Right ventricle myocardium inferior (tissue), 1 donor: ENCODE measurements at places on chromosomes 5 and 9. TPM values are rescaled to one million over a fixed set of nuclear protein-coding genes. Genes with fewer than 3 reads are reported as not detected.
A peak's percentile ranks its signal among the peaks of the same experiment; 100 is the strongest.

DNA sequence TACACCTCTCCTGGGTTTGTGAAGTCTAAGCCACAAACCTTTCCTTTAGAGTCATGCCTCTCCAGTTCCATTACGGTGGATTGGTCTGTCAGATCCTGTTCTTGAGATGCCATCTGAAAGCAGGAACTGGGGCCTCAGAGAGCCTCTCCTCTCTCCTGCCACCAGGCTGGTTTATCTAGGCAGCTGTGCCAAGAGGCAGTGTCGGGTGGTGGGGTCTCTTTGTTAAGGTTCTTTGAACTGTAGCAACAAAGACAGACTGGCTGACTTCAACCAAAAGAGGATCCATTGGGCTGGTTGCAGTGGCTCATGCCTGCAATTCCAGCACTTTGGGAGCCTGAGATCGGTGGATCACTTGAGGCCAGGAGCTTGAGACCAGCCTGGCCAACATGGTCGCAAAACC, 66.0 kb upstream of the ANGPTL2 start:
- DNase-seq = no peak

- no peak for DNase-seq
These were observed 189.2 kb upstream of the DMAC1 start for GRCh38 chr9:7988644-7989280.

DNA sequence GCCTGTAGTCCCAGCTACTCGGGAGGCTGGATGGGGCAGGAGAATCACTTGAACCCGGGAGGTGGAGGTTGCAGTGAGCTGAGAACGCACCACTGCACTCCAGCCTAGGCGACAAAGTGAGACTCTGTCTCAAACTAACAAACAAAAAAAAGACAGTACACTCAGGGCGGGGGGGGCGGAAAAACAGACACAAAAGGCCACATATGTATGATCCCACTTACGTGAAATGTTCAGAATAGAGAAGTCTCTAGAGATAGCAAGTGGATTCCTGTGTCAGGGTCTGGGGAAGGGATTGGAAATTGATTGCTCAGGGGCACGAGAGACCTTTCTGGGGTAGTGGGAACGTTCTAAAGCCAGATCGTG, 9.0 kb upstream of the LCN1 start:
- DNase-seq = no peak

The FCHSD1 gene
- 4.5 TPM for total RNA-seq

- no peak for DNase-seq
These were observed 7.7 kb downstream of the PALM2AKAP2 start for GRCh38 chr9:109787735-109788134.

- no peak for DNase-seq
These were observed 44.9 kb upstream of the ZNF366 start for GRCh38 chr5:72552041-72552557.

DNA sequence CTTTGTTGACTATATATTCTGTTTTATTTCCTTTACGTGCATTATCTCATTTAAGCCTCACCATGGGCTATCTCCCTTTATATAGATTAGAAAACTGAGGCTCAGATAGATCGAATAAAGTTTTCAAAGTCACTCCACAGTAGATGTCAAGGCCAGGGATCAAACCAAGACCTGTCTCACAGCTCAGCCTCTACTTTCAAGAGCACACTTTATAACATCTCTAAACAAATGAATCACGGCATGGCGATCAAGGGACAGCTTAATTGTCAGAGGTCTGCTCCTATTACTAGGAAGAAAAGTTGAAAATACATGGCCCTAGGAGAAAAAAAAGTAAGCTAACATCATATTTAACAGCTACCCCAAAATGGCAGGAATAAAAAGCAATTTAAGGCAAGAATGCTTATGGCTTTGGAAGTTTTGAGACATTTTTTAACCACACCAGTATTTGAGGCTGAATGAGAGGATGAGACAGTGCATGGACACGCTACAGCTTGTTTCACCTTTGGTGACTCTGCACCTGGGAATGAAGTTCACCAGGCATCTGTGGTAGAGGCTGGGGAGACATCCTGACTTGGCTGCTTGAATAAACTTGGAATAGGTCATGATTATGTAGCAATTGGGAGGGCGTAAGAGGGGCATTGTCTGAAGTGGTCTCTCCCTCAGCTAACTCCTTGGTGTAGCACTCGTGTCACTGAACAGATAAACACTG, 486.8 kb upstream of the WWC1 start:
- DNase-seq = no peak

- DNase-seq = no peak
These were observed 25.7 kb upstream of the IL9 start for GRCh38 chr5:135921388-135921787.

DNA sequence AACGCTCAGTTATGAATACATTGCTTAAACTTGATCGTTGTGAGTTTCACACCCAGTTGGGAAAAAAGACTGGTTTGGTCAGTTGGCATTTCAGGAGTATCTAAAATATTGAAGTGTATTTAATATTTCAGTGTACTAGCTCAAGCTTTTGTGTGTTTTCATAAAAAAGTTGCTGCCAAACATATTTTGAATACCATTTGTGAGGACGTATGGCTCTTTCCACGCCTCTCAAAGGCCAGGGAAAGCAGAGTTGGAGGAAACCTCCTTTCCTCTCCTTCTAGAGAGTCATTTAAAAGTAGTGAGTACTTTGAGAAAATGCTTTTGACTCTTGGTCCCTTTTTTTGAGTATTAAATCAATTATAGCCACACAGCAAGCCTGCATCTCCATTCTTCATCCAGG, 43.2 kb upstream of the ANKRD33B start:
- no peak for DNase-seq

DNA sequence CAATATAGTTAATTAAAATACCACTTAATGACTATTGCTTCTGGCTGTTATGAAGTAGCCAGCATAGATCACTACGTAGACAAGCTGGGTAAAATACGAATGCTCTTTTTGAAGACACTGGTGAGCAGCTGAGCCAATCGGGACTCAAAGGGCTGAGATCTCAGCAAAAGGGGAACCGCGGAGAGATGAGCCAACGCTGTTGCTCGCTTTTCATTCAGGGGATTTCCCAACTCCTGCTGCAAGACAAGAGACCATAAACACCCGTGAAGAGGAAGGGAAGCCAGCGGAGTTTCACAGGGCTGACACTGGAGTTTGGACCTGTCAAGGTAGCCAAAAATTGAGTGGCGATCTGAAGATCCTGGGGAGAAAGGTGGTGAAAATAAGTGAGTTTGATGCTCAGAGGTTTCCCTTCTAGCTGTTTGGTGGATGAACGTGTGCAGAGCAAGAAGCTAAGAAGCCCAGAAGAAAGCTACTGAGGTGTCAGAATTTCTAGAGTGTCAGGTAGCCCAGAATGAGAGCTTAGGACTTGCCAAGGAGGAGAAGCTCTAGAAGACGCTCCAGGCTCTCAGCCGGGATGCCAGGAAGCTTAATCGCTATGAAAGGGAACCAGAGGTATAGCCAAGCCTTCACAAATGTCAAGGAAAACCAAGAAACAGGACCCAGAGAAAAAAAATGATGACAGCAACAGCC, 79.6 kb upstream of the RNU6ATAC start:
- peak; percentile 62 for DNase-seq

DNA sequence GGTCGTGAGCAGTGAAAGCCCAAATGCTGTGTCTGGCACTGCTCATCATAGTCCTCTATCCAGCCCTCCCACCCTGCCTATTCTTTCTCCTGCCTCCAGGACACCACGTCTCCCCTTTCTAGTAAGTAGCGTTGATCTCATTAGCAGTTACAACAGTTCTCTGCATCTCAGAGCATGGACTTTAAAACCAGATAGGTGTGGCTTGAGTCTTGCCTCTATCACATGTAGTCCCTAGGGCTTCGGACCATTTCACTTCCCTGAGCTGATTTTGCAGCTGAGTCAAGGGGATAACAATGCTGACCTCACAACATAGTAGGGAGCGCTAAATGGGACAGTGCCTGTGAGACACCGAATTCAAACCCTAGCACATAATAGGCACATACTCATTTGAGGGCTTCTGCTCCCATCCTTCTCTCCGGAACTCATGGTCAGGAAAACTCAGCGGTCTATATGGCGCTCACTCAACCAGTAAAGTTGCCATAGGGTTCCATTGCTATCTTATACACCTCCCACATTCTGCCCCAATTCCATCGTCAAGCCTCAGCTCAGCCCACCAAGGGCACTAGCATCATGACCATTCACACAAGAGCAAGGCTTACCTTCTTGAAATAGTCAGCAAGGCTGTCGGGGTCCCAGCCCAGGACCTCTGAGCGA, 515 bp downstream of the LCP2 start:
- DNase-seq = no peak

The NPM1 gene
- total RNA-seq = 365 TPM

DNA sequence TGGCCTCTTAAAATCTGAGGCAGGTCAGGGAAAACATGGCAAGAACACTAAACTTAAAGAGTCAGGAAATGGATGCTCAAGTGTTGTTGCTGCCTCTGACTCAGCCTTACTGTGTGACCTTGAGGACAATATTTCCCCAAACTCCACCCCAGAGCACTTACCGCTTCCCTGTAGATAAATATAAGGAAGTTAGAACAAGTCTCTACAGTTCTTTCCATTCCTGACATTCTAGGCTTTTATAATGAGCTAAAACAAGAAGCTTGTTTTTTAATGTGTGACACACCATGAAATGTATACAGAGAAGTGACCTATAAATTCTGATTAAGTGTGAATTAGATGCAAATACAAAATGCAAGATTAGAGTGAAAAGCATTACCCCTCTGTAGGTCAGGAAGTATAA, 129.3 kb downstream of the GRIA1 start:
- no peak for DNase-seq

GRCh38 chr9:113370806-113371325, 5.9 kb downstream of the HDHD3 start:
- DNase-seq = no peak

GRCh38 chr5:36730537-36731216, 124.3 kb downstream of the SLC1A3 start:
- no peak for DNase-seq

The ERAP2 gene
- total RNA-seq = 6.4 TPM

DNA sequence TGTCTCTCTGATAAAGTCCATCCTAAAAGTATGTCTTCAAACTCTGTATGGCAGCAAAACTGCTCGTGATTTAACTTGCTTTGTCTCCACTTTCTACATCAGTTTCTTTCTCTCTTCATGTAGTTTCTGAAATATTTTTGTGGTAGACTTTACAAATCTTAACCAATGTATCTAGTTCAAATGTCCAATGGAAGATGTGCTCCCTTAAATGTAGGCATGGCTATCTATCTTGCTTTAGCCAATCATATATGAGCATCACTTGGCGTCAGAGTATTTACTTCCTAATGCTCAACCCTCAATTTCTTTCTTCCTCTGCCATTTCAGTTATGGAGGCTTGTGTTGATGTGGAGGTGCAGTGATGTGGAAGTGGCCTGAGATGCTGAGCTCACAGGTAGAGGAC, 206.1 kb upstream of the ZNF608 start:
- DNase-seq = no peak

The OR13F1 gene
- total RNA-seq = not detected

DNA sequence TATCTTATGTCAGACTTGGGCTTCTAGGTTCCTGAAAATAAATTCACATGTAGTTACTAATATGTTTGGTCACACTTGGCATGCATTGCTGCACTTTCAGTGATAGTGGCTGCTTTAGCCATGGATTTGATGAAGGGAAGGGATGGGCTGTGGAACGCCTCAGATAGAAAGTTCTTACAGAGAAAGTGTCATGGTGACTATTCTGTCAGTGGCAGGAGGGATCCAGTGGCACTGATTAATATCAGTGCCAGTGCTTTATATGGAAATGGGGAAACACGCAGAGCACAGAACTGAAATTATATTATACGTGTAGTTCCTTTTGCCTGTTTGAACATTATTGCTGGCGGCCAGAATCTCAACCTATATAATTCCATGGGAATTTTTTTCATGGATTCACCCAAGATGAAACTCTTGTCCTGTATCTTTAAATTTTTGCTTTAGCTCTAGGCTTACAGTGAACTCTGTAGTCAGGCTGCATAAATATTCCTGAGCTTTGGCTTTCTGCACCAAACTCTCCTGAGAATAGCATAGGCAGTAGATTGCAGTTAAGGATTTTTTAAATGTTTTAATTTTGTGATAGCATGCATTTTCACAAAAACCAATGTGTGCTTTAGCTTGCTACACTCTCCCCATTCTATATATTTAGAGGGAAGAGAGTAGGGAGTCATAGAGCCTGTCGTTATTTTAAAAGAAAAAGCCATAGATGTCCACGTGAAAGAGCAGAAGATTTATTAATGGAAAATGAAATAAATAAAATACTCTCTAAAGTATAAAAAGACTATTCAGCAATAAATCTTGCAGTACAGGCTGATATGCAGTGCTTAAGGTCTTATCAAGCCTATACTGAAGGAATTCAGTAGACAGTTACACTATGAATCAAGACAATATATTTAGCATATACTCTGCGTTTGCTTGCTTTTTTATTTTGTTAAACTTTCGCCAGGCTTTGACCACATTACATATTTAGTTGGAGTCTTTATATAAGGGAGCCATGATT, 98.7 kb downstream of the EDIL3 start:
- DNase-seq = no peak

DNA sequence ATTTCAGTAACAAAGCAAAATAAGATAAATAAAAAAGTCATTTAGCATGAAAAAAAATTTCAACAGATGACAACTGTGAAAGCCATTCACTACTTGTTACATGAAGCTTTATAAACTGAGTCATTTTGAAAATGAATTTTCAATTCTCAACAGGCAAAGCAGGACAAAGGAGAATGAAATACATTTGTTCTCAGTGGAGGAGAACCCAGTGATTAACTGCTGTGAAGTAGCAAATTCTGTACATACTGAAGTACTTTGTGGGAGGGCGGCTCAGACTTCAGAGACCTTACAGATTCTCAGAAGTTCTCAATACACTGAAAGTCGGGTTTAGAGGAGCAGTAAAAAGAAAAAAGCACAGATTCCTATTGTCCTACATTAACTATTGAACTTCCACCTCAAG, 21.7 kb downstream of the SKIC3 start:
- DNase-seq = no peak

The PCDHGB5 gene
- 6.1 TPM for total RNA-seq

The GLDC gene
- not detected for total RNA-seq

- no peak for DNase-seq
These were observed 487.9 kb upstream of the DMAC1 start for GRCh38 chr9:8287501-8287900.

GRCh38 chr5:172506251-172506650, 51.9 kb upstream of the SH3PXD2B start:
- DNase-seq = no peak

The CATSPER3 gene
- total RNA-seq = 1.1 TPM

The FAM151B gene
- 1.6 TPM for total RNA-seq

GRCh38 chr5:73858054-73858453, 232.1 kb downstream of the ARHGEF28 start:
- no peak for DNase-seq

GRCh38 chr5:112205846-112206245, 213.2 kb downstream of the EPB41L4A start:
- no peak for DNase-seq
